ENCODE measurements at places on chromosomes 6 and 20. TPM values are rescaled to one million over a fixed set of nuclear protein-coding genes. Genes with fewer than 3 reads are reported as not detected.

DNA sequence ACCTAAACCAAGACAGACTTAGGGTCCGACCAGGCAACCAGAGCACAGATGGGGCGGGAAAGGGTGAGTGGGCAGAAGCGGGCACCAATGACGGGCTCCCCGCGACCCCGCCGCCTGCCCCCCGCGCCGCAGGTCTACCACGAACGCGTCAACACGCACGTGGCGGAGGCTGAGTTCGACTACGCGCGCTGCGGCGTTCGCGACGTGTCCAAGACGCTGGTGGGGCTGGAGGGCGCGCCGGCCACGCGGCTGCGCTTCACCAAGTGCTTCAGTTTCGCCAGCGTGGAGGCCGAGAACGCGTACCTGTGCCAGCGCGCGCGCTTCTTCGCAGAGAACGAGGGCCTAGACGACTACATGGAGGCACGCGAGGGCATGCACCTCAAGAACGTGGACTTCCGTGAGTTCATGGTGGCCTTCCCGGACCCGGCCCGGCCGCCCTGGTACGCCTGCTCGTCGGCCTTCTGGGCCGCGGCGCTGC lies 5.1 kb downstream of the TMEM151B start:
- no peak for DNase-seq

- no peak for DNase-seq
Measured at GRCh38 chr6:89242574-89243330, 25.6 kb upstream of the GABRR1 start.

DNA sequence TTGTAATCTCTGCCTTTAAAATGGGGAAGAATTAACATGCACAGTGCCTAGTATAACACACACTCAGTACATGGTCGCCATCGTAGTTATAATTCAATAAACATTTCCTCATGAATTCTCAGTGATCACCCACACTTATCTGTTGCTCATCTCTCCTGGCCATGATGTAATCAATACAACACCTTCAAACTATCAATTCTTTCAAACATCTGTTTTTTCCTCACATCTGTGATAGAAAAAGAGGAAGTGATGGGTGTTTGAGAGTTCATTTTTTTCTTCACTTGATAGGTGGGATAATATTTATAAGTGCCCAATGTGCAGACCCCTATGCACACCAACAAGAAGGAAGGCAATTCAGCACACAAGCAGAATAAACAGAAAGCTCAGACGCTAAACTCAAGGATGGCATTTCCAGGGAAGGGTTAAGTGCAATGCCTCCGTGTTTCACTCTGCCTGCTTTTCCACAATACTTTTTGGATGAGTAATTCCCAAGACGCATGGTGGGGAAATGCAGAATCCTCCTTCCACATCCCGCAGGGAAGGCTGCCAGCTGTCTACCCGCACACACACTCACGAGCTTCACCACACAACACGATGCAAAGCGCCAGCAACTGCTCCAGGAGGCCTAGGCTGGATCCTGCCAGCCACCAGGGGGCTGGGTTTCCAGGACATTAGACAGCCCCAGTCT lies 100.3 kb downstream of the GMPR start:
- DNase-seq = peak; percentile 81

GRCh38 chr6:143673669-143674068 lies 4.1 kb upstream of the PHACTR2 start:
- peak; percentile 28 for DNase-seq

- DNase-seq = no peak
Measured at GRCh38 chr6:75557068-75557467, 44.6 kb upstream of the SENP6 start.

DNA sequence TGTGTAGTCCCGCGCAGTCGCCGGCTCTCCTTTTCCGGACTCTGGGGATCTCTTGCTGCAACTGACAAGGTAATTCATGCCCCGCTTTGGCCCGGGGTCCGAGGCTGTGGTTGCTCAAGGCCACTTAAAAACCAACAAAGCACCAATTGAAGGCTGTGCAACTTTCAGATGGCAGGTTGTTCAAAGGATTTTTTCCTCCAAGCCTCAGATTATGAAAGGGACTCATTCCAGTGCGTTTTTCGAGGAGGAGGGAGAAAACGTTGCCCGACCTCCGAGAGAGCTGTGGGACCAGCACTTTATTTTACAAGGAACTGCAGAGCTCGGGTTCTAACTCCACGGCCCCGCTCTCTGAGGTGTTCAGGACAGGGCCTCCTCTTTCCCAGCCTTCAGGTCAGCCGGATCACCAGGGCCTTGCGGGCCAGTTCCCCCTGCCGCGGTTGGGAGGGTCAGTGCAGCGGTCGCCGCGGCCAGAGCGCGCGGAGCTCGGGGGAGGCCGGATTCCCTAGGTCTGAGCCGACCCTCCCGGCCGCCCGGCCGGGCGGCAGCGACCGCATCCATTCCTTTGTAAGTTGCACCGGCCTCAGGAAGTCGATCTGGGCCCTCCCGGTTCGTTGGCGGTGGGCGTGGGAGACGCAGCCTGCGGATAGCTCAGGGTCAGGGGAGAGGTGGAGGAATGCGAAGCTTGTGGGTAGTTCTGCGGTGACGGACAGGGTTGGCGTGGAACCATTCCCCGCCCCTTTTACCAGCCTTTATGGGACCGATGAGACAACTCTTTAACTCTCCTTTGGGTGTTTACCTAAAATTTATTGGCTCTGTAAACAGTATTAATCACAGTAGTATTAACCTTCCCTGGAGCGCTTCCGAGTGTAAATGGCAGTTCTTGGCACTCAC lies 1.6 kb downstream of the UTRN start:
- peak; percentile 86 for DNase-seq

- no peak for DNase-seq
Measured at GRCh38 chr20:35788796-35789195, 17.0 kb downstream of the PHF20 start.

GRCh38 chr20:37397076-37397953 lies 51.4 kb downstream of the SRC start:
- no peak for DNase-seq

- DNase-seq = no peak
Measured at GRCh38 chr6:1363298-1363697, 26.1 kb upstream of the FOXF2 start.

GRCh38 chr20:49865559-49865958 lies 49.8 kb downstream of the SPATA2 start:
- DNase-seq = no peak

DNA sequence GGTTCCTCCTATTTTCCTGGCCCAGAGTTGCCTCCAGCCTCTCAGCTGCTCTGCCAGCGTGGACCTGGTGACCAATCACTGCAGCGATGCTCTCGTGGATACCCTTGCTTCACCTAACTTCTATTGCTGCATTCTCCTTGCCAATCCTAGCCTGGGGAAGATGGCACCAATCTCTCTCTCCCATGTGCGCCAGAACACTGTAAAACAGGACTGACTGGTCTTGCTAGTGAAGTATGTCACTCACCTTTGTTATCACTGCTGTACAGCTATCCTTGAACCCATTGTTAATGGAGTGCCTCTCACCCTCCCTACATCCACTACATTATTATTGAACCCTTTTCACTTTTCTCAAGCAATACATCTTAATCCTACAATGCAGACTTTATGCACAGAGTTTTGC lies 80.1 kb downstream of the LYRM4 start:
- DNase-seq = no peak

DNA sequence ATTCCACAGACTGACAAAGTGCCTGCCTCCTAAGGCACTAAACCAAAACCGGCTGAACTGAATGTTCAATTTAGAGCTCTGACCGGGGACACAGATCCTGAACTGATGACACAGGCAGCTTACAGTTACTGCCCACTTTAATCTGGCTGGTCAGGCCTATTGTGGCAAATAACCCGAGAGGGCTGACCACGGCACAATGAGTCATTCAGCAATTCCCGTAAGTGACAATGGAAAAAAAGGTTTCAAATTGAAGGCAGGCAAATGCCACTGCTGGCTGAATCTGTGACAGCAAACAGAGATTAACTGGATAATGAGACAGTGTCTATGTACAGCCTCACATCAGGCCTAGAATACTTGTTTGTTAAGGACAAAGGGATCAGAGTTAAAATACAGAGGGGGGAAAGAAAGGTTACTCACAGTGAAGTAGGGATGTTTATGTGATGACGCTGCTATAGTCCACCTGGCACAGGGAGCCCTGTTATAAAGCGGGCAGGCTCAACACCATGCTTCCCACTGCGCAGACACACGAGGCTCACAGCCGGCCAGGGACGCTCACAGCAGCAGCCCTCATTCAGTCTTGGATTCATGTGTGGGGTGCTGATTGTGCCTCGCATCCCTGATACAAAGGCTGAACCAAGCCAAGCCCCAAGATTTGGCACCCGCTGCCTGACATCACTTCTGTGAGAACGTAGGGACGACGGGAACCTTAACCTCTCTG lies 54.4 kb downstream of the RTN4IP1 start:
- DNase-seq = no peak

- DNase-seq = no peak
Measured at GRCh38 chr6:81969011-81969410, 216.5 kb upstream of the TENT5A start.

GRCh38 chr6:118758946-118759345 lies 107.6 kb upstream of the CEP85L start:
- no peak for DNase-seq

- DNase-seq = peak; percentile 37
Measured at GRCh38 chr6:133553652-133554051, 312.5 kb downstream of the EYA4 start.

GRCh38 chr6:257031-257725 lies 35.1 kb upstream of the DUSP22 start:
- no peak for DNase-seq

GRCh38 chr6:92201618-92202017 lies 1217.7 kb downstream of the EPHA7 start:
- DNase-seq = no peak

- peak; percentile 32 for DNase-seq
Measured at GRCh38 chr6:79949233-79949632, 1.9 kb upstream of the ELOVL4 start.

The DHX35 gene
- total RNA-seq = 12.4 TPM

The NEURL2 gene
- 11.1 TPM for total RNA-seq

The BICRAL gene
- total RNA-seq = 10.7 TPM

The RNF182 gene
- total RNA-seq = 0.21 TPM

The RNF146 gene
- total RNA-seq = 36.8 TPM

The PACSIN1 gene
- total RNA-seq = 8.4 TPM

The COL9A3 gene
- 4.7 TPM for total RNA-seq

The WFDC5 gene
- not detected for total RNA-seq

The VTA1 gene
- 26.9 TPM for total RNA-seq

The KHDC1L gene
- not detected for total RNA-seq

The TXLNB gene
- 52.4 TPM for total RNA-seq

Data from left cardiac atrium (tissue), 4 donors.